ENCODE measurements at places on chromosomes 11 and 22. TPM values are rescaled to one million over a fixed set of nuclear protein-coding genes. Genes with fewer than 3 reads are reported as not detected.

MMP8 gene
- polyA plus RNA-seq, result not detected

OTOG gene
- 0.36 TPM for polyA plus RNA-seq

CCDC88B gene
- polyA plus RNA-seq, result 5.0 TPM

SUSD2 gene
- 10.9 TPM for polyA plus RNA-seq
